ENCODE measurements at places on chromosomes 3 and 15.

DNA sequence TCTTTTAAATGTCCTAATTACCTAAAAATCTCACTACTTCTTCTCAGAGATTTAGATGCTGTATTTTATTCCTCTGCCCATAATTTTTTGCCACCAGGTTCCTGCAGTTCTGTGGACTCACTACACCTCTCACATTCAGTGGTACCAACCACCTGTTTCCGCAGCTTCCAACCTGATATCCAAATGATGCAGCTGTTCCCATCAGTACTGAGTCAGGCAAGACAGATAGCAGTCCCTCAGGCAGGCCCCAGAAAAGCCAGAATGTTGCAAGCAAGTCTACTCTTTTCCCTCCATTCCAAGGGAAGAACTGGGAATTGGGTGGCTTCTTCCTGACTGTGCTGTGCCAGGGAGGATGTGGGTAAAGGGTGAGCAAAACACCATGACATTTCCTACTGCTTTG, 39.0 kb downstream of the MNS1 start:
- DNase-seq, result no peak

DNA sequence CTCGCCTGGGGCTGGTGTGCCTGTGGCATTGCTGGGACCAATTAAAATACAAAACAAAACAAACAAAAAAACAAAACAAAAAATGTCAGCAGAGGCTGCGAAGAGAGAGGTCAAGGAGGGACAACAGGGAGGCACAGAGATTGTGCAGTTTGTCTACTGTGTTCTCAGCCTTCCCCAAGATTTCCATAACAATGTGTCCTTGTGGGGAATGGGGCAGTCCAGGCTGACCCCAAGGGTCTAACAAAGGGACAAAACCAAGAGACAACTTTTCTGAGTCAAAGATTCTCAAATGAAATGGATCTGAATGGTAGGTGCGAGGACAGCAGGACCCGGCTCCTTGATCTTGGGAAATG, 46.4 kb upstream of the TRPM1 start:
- DNase-seq, result no peak

DNA sequence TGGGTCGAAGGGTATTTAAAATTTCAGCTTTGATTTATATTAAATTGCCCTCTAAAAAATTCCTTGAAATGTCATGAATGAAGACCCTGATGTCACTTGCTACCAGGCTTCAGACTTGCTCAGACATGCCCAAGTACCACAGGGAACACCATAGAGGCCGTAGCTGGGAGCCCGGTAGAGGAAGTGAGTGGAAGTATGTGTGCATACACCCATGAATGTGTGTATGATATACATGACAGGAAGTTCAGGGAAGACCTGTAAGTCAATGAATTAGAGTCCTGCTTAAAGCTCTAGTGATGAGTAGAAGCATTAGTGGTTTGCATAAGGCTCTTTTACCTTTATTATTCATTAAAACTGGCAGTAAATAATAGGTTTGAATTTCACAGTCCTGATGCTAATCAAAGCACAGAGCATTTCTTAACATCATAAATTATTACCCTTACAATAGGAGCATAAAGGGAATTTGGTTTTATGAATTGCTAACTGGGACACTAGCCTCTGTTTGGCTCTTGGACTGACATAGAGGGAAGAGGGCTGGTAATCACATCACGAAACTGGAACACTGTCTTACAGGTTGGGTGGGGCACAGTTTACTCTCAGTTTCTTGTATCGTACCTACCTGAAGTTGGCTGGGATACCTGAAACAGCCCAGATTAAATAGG, 144.4 kb downstream of the CHST2 start:
- DNase-seq, result no peak

DNA sequence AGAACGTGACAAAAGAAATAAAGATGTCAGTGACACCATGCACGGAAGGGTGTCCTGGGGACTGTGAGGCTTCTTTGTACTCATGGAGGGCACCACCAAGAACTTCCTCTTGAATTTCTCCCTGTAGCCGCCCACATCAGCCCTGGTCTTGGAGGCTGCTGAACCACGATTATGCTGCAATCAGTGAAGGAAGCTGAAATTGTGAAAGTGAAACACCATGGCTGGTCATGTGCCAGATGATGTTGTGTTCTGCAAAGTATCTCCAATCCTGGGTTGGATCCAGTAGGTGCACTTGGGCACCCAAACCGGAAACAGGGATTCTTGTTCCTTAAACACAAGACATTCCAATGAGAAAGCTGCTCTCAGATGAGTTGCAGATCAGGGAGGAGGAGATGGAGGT, 104.4 kb upstream of the GOLGA6L6 start:
- no peak for DNase-seq

- no peak for DNase-seq
These were observed 24.4 kb downstream of the MAGEF1 start for GRCh38 chr3:184687363-184688015.

- no peak for DNase-seq
These were observed 69.8 kb downstream of the CD200R1L start for GRCh38 chr3:112776836-112777235.

DNA sequence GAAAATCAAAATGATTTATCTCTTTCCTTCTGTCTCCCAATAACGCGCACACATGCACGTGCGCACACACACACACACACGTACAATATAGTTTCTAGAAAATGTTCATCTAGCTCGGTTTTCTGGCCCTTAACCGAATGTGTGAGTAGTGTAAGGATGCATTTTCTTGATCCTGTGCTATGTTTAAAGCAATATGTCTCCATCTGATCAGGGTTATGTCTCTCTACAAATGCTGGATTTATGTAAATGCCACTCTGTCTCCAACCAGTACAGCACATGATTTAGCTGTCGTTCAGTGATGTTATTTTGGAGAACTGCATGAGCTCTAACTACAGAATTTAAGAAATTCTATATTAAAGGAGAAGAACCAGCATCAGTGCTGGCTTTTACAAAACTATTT, 198.0 kb downstream of the TJP1 start:
- DNase-seq, result no peak

- DNase-seq, result no peak
These were observed 6.6 kb upstream of the ATP10A start for GRCh38 chr15:25869701-25870100.

DNA sequence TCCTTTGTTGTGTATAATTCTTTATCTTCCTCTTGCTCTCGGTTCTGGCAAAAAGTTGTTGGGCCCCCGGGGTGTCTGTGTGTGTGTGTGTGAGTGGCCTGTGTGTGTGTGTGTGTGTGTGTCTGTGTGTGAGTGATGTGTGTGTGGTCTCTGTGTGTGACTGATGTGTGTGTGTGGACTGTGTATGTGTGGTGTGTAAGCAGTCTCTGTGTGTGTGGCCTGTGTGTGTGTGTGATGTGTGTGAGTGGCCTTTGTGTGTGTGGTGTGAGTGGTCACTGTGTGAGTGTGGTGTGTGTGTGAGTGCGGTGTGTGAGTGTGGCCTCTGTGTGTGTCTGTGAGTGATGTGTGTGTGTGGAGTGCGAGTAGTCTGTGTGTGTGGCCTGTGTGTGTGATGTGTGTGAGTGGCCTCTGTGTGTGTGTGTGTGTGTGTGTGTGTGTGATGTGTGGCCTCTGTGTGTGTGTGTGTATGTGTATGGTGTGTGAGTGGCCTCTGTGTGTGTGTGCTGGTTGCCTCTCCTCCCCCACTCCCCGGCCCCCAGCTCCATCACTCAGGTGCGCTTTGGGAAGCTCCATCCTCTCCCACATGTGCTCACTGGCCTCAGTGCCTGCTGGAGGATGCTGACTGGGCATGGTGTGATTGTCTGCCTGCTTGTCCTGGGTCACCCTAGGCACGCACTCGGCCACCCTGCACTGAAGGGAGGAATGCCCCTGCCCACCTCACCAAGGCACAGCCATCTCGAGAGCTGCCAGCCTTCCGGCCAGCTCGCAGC, 8.8 kb downstream of the LINGO1 start:
- no peak for DNase-seq

DNA sequence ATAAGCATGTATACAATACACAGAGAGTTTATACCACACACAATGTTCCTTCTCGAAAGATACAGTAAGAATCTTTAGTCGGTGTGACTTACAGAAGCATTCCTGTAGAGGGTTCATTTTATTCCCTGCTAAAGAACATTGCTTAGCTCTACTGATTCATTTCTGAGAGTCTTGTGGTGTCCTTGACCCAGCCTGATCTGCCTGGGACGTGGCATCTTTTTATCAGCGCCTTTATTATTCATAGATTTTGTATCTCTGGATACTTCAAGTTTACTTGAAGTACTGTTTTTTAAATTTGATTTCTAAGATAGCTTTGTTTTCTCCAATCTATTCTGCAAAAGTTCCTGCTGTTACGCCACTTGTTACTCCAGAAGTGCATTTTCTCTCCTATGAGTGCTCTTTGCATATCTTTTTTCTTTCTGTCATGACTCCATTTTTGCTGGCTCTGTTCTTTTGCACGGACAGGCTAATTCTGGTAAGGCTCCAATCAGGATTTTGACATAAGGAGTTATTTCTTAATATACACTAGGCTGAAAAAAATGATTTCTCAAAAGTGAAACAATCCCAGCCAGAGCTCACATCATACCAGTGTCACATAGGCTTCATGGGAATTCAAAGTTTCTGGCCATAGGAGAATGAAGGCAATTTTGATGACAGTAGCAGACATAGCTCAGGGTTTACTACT, 114.5 kb upstream of the TNIK start:
- DNase-seq, result no peak

GRCh38 chr3:43191116-43191515, 85.2 kb upstream of the POMGNT2 start:
- DNase-seq, result no peak

DNA sequence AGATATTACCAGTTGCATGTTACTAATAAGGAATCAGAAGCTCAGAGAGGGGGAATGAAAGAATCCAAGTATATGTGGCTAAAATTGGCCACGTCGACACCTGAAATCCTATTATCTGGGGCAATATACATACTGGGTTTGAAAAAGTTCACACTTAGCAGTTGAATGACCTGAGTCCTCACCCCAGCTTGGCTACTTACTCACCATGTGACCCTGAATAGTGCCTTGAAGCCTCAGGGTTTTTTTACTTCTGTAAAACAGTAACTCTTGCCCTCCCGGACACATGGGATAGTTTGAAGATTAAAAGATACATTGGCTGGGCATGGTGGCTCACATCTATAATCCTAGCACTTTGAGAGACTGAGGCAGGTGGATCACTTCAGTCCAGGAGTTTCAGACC, 342.2 kb upstream of the TPRG1 start:
- DNase-seq, result no peak

DNA sequence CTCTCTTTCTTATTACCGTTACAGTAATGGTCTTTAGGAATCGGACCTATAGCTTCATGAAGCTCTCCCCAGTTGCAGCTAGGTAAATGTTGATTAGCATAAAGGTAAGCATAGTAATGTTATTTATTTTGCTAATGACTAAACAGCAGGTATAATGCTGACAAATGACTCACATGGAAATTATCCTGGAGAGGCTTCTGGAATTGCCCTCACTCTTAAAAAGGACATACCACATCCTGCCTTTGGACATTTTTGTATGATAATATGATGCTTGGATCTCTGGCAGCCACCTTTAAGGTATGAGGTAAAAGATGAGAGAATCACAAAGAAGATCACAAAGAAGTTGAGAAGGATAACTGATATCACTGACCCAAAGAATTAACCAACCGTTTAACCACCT, 238.6 kb downstream of the CHL1 start:
- no peak for DNase-seq

- no peak for DNase-seq
These were observed 19.4 kb upstream of the ATP8B4 start for GRCh38 chr15:50138391-50138790.

GRCh38 chr15:68620721-68621527, 42.1 kb downstream of the CORO2B start:
- no peak for DNase-seq

DNA sequence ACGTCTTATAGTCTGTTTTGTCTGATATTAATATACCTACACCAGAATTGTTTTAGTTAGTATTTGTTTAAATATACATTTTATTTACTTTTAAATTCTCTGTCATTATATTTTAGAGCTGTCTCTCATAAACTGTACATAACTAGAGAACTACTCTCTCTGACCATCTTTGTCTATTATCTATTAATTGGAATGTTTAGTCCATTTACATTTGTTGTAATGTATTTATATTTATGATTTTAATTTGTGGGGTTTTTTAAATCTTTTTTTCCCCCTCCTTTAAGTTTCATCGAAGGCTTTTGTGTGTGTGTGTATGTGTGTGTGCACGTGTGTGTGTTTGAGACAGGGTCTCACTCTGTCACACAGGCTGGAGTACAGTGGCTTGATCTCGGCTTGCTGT, 47.1 kb downstream of the ITPR1 start:
- no peak for DNase-seq

DNA sequence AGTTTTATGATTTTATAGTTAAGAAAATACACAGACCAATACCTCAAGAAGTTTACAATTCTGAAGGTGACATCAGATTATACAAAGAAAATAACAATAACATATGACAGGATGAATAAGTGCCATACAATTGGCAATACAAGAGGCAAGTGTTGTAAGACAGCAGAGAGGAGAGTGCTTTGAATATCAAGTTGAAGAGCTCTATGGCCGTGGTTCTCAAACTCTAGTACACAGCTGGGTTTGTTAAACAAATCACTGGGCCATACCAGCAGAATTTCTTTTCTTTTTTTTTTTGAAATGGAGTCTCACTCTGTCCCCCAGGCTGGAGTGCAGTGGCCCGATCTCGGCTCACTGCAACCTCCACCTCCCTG, 167.1 kb upstream of the NECTIN3 start:
- DNase-seq, result no peak

GRCh38 chr3:2099028-2099671, 484 bp downstream of the CNTN4 start:
- no peak for DNase-seq

- no peak for DNase-seq
These were observed 726.5 kb upstream of the NECTIN3 start for GRCh38 chr3:110344897-110345767.

DNA sequence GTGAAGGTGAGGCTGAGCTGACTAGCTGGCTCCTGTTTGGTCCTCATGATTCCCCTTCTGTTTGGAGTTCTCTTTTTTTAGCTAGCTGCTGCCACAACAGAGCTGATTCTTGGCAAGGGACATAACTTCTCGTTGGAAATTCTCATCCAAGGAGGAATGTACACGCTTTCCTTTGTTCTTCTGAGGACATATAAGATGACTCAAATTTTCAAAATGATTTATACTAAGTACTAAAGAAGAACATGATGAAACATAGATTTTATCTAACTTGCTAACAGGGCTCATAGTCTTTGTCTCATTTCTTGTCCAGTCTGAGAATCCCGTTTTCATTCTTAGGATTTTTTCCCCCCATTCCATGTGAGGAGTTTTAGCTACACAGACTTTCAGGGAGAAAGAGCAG, 2.9 kb upstream of the TFG start:
- no peak for DNase-seq

DNA sequence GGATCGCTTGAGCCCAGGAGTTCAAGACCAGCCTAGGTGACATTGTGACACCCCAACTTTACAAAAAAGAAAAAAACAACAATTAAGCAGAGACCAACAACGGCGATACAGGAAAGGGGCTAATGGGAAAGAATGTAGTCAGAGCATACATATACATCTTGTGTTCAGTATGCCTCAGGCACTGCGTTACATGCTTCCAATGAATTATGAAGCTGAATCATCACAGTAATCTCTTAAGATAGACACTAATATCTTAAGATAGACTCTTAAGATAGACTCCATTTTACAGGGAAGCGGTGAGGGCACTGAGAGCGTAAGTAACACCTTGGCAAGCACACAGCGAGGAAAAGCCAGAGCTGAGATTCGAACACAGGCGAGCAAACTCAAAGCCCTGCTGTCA, 6.1 kb upstream of the LDHAL6B start:
- DNase-seq, result no peak

GRCh38 chr3:73743551-73743950, 118.8 kb upstream of the PDZRN3 start:
- DNase-seq, result no peak

- no peak for DNase-seq
These were observed 6.3 kb downstream of the PXYLP1 start for GRCh38 chr3:141237701-141238521.

All from stimulated activated CD4-positive, alpha-beta T cell treated with anti-CD3 and anti-CD28 coated beads, Interleukin-12 subunit alpha, Interleukin-12 subunit beta, amount 100 ng/mL, for 24 hours (primary cell).